Fibroblast of lung (primary cell): ENCODE measurements at places on chromosomes 13 and 19. TPM values are rescaled to one million over a fixed set of nuclear protein-coding genes. Genes with fewer than 3 reads are reported as not detected.

GRCh38 chr13:106299621-106300020, 235.8 kb downstream of the EFNB2 start:
- H3K27me3 ChIP-seq: no peaks in the 10 kb centered on the region
- H3K27ac ChIP-seq: no peak overlapping the region
- no peak overlapping the region for H3K4me3 ChIP-seq
- H3K36me3 ChIP-seq: no peaks in the 10 kb centered on the region
- peak; percentile 27 for DNase-seq

Gene SLC17A7
- 0.33 TPM in 1 of 2 replicates, not detected in the other for total RNA-seq

DNA sequence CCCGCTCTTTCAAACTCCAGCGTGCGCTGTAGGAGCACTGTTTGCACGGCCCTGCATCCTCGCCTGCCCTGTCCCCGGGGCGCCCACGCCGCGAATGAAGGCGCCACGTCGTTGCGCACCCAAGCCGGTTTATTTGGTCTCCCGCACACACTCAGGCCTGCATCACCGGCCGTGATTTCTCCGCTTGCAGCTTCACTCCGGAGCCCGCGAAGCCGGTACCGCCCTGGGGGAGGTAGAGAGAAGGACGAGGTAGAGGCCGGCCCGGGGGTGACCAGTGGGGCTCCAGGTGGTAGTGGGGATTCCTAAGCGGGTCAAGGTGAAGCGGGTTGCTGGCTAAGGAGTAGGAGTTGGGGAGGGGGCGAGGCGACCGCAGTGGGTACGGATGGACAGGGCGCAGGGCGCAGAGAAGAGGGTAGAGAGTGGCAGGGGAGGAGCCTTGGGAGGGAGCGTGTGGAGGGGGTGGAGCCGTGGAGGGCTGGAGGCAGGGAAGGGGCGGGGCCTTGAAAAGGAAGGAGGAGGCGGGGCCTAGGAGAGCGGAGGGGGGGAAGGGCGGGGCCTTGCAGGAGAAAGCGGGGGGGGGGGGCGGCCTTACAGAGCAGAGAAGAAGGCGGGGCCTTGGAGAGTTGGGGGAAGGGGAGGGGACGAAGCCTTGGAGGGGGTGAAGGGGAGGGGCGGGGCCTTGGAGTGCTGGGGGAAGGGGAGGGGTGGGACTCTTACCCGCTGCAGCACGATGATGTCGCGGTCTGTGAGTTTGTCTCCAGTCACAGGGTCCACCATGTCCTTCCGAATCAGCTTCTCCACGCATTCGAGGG, 24.6 kb downstream of the NOSIP start:
- DNase-seq: peak; percentile 56
- peaks cover 4% of the 10 kb centered on the region for H3K4me1 ChIP-seq
- peaks cover 33% of the 10 kb centered on the region for H3K36me3 ChIP-seq
- H3K4me3 ChIP-seq: no peak overlapping the region
- H3K27ac ChIP-seq: no peak overlapping the region
- H3K27me3 ChIP-seq: no peaks in the 10 kb centered on the region

Gene PTGIR
- total RNA-seq: 10.3 and 16.5 TPM in 2 replicates

DNA sequence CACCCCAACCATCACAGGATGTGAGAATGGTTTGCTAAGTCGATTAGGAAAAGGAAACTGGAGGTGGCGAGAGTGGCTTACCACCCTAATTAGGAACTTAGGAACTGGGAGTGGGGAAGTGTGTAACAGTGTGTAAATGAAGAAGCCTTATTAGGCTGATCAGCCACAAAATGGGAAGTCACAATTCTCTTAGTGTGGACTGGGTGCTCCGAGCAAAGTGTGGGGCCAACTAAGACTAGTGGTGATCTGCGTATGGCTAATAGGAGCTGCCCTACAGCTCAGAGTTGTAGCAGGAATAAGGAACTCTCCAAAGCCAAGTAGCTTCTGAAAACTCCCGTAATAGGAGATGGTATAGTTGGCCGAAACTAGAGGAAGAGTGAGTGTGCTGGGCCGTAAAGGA, 7.6 kb downstream of the SIGLEC11 start:
- H3K4me3 ChIP-seq: no peak overlapping the region
- H3K36me3 ChIP-seq: no peaks in the 10 kb centered on the region
- no peak overlapping the region for H3K27ac ChIP-seq
- peaks cover 2% of the 10 kb centered on the region for H3K27me3 ChIP-seq
- H3K4me1 ChIP-seq: peaks cover 5% of the 10 kb centered on the region

Gene KLHL1
- not detected in 2 replicates for total RNA-seq

- no peaks in the 10 kb centered on the region for H3K27me3 ChIP-seq
- no peak overlapping the region for H3K4me3 ChIP-seq
- H3K27ac ChIP-seq: no peak overlapping the region
- no peaks in the 10 kb centered on the region for H3K36me3 ChIP-seq
- no peaks in the 10 kb centered on the region for H3K4me1 ChIP-seq
Measured at GRCh38 chr13:113034451-113035212, 65.6 kb downstream of the MCF2L start.

GRCh38 chr19:55673465-55673864, 1.6 kb upstream of the EPN1 start:
- peaks cover 6% of the 10 kb centered on the region for H3K4me1 ChIP-seq
- DNase-seq: no peak
- H3K27ac ChIP-seq: peak overlapping the region; percentile 32
- H3K36me3 ChIP-seq: peaks cover 26% of the 10 kb centered on the region

DNA sequence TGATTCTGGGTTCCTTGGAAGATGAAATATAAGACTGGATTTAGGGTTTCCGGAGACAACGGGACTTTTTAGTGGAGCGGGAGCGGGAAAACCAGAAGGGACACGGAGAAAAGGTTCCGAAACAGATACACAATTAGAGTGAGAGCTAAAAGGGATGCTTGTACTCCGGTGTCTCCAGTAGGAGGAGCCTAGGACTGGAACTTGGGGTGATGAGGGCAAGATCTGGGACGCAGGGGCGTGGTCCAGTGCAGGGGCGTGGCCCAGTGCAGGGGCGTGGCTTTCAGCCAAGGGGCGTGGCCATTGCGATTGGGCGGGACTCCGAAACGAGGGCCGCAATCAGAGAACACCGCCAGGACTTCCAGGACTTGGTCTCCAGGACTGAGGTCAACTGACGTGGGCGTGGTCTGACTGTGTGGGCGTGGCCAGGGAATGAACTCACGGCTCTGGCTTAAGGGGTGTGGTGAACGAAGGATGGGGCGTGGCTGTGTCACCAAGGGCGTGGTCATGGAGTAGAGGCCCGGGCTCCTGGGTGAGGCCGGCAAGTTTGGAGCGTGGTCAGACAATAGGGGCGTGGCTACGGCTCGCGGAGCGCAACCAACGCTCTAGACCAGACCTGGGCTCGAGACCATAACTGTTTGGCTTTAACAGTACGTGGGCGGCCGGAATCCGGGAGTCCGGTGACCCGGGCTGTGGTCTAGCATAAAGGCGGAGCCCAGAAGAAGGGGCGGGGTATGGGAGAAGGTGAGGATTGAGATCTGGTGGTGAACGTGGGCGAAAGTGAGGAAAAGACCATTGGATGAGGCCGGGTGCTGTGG, at the start of gene DKKL1:
Gene DKKL1, plus strand, starts transcription at position 610 of the 815 bp plus-strand sequence. Its CDS starts 122 bp downstream, at position 732.
- peak within 1 kb of the TSS; percentile 81 for H3K4me3 ChIP-seq
- peaks cover 5% of the 10 kb centered on the region for H3K36me3 ChIP-seq
- H3K4me1 ChIP-seq: peaks cover 6% of the 10 kb centered on the region
- H3K27ac ChIP-seq: peak within 1 kb of the TSS; percentile 56
- DNase-seq: peak; percentile 99

- H3K36me3 ChIP-seq: no peaks in the 10 kb centered on the region
- no peak for DNase-seq
- no peaks in the 10 kb centered on the region for H3K27me3 ChIP-seq
- H3K27ac ChIP-seq: no peak overlapping the region
- H3K4me1 ChIP-seq: no peaks in the 10 kb centered on the region
Measured at GRCh38 chr13:60757501-60758215, 360.6 kb downstream of the TDRD3 start.

Gene CCDC9
- total RNA-seq: 8.0 and 8.1 TPM in 2 replicates

Gene CGB1
- total RNA-seq: not detected in 2 replicates

DNA sequence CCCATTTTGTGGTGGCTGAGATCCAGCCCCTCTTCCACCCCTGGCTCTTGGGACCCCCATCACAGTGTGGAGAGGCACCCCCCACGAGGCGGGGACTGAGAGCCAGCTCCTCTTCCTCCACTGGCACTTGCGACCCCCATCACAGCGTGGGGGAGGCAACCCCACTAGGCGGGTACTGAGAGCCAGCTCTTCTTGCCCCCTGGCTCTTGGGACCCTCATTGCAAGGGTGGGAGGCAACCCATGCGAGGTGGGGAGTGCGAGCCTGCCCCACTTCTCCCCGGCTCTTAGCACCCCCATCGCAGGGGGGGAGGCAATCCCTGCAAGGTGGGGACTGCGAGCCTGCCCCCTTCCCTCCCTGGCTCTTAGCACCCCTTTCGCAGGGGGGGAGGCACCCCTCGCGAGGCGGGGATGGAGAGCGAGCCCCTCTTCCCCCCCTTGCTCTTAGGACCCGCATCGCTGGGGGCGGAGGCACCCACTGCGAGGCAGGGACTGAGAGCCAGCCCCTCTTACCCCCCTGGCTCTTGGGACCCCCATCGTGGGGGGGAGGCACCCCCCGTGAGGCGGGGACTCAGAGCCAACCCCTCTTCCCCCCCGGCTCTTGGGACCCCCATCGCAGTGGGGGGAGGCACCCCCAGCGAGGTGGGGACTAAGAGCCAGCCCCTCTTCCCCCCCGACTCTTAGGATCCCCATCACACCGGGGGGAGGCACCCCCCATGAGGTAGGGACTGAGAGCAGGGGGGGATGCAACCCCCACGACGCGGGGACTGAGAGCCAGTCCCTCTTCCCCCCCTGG, 364.6 kb upstream of the SPRY2 start:
- H3K27ac ChIP-seq: no peak overlapping the region
- H3K4me3 ChIP-seq: no peak overlapping the region

DNA sequence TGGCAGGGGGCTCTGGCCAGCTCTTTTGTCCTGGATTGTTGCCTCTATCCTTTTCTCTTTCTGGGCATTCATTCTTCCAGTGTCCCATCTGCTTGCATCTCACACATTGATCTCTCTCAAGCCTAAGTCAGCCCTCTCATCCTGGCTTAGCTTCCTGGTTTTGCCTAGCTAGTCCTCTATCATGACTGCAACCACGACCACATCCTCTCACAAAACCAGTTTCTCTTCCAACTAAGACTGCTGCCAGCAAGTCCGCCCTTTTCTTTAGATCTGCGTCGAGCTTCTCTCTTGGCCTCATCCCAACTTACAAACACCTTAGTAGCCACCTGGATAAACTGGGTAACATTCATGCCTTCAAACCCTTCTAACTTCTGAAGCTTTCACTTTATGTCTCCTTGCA, 212.2 kb upstream of the HTR2A start:
- no peak overlapping the region for H3K27ac ChIP-seq
- DNase-seq: peak; percentile 37
- no peaks in the 10 kb centered on the region for H3K36me3 ChIP-seq
- no peaks in the 10 kb centered on the region for H3K4me1 ChIP-seq

Gene NCR1
- not detected in 2 replicates for total RNA-seq

DNA sequence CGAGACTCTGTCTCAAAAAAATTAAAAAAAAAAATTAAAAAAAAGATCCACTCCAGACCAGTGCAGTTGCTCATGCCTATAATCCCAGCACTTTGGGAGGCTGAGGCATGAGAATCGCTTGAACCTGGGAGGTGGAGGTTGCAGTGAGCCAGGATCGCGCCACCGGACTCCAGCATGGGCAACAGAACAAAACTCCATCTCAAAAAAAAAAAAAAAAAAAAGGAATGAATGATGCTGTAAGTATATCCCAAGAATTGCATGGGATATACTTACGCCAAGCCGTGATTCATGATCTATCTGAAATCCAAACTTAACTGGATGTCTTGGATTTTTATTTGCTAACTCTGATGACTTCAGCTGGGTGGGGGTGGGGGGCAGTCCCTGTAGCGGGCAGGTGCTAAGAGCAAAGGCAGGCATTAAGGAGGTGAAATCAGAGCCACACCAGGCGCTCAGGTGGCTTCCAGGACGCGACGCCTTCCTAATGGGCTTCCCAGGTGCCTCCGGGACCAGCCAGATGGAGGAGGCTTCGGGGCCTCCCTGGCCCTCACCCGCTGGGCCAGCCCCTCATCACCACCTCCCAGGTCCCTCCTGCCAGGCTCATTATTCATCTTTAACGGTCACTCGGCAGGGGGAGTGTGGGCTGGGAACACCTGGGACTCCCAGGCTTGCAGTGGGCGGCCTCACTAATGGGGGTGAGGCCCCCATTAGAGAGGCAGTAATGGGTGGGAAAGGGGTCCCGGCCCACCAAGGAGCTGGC, 11.4 kb upstream of the FUT5 start:
- no peak overlapping the region for H3K4me3 ChIP-seq
- peaks cover 5% of the 10 kb centered on the region for H3K4me1 ChIP-seq
- DNase-seq: no peak
- no peaks in the 10 kb centered on the region for H3K36me3 ChIP-seq
- no peaks in the 10 kb centered on the region for H3K27me3 ChIP-seq
- no peak overlapping the region for H3K27ac ChIP-seq

DNA sequence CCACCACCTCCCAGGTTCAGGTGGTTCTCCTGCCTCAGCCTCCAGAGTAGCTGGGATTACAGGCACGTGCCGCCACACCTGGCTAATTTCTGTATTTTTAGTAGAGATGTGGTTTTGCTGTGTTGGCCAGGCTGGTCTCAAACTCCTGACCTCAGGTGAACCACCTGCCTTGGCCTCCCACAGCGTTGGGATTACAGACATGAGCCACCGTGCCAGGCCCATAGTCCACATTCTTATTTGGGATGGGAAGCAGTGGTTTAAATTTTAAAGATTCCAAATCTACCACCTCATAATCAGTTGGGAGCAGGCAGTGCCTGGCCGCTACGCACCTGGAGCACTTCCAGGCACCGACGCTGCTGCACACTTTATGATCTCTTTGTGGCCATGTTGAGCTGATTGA, 160.6 kb upstream of the SOX1 start:
- H3K4me3 ChIP-seq: no peak overlapping the region
- no peak overlapping the region for H3K27ac ChIP-seq
- DNase-seq: no peak

Gene NAXD
- 22.3 and 34.0 TPM in 2 replicates for total RNA-seq

DNA sequence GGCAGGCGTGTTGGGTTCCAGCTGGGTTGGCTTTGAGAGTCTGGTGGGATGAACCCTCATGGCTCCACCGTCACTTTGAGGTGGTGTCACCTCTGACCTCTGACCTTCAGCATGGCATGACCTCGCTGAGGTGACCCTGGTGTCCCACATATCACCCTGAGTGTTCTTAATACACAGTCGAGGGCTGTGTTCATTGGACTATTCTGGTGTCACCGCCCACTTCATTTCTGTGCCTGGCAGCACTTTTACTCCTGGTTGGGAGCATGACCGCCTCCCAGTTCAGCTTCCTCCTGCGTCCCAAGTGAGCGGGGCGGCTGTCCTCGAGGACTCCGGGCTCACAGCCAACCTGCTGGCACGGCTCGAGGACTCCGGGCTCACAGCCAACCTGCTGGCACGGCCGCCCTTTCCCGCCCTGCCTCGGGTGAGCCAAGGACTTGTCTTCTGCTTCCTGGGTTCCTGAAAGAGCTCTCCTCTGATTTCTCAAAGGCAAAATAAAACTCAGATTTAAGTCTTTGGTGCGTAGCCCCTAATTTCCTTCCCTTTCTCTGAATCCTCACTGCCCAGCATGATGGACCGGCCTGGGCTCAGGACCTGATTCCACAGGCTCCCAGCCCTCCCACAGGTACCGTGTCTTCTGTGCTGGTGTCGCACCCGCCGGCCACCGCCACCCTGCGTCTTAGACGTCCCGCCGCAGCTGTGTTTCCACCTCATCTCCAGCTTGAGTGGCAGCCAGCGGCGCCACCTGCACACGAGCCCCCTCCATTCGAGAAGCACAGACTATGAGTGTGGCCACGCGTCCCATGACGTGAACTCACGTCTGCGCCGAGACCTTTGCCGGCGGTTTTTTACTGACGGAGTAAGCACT, 10.4 kb downstream of the ATP4B start:
- H3K27me3 ChIP-seq: no peaks in the 10 kb centered on the region
- H3K36me3 ChIP-seq: no peaks in the 10 kb centered on the region
- DNase-seq: peak; percentile 54
- no peak overlapping the region for H3K27ac ChIP-seq
- no peaks in the 10 kb centered on the region for H3K4me1 ChIP-seq
- H3K4me3 ChIP-seq: no peak overlapping the region
